A549 (cell line): ENCODE measurements at places on chromosomes 6 and 20.

DNA sequence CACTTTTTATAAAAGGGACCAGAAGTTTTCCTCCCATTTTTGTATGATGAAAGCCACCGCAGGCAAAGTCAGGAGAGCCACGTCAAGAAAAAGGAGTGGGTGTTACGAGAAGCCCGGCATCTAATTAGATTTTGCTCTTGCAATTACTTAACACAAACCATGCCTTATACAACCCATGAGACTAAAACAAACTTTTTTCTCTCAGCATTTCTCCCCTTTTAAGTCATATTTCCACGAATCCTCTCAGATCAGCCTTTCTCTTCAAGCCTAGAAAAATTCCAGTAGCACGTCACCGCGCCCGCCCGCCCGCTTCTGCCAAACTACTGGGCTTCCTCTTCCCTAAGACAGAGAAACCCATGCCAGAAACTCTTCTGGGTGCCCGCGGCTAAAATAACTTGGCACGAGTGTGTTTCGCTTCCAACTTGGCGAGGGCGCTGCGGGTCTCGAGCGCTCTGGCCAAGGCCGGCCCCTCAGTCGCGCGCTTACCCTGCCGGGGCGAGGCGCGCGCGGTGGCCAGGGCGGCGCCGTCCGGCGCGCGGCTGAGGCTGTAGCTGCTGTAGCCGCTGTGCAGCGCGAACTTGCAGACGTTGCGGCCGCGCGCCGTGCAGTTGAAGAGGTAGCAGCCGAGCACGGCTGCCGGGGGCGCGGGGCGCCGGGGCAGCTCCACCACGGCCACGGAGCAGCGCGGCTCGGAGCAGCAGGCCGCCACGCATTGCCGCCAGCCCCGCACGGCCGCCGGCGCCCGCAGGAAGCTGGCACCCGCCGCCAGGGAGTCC lies 1.0 kb downstream of the LRP11 start:
- DNase-seq, result peak; percentile 69

- DNase-seq, result no peak
Measured at GRCh38 chr6:2798586-2799134, 33.5 kb downstream of the WRNIP1 start.

DNA sequence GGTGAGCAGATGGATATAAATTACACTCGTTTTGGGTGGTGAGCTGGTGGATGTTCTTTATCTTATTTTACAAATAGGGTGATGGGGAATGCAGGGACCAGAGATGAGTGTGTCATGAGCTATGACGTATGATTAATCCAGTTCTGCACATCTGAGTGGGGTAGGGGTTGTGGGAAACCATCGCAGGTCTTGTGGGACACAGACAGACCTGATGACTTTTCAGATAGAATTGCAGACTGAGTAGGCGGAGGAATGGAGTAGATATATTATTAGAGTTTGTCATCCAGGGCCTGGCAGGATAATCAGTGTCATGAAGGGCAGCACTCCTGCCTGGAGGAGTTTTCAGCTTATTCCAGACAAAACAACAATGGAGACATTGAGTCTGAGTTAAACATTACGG lies 12.9 kb upstream of the DSP start:
- no peak for DNase-seq

DNA sequence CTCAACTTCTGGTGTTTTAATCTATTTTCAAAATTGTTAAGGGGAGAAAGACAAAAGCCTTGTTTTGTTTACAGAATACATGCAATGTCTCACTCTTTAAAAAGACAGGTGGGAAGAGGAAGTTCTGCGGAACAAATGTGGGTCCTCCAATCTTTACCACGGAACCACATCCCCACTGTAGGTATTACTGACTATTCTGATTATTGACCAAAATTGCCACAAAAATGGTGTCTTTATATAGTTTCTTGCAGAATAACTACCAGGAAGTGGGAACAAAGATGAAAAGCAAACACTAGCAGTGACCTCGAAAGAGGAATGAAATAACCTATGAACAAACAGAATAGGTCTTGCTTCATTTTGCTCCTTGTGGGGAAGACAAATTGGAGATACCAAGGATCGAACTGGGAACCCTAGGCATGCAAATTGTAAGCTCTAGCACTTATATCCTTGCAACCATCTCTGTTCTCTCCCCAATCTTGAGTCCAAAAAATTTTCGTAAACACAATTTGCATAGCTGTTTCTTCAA lies 106.7 kb downstream of the GPX5 start:
- no peak for DNase-seq

DNA sequence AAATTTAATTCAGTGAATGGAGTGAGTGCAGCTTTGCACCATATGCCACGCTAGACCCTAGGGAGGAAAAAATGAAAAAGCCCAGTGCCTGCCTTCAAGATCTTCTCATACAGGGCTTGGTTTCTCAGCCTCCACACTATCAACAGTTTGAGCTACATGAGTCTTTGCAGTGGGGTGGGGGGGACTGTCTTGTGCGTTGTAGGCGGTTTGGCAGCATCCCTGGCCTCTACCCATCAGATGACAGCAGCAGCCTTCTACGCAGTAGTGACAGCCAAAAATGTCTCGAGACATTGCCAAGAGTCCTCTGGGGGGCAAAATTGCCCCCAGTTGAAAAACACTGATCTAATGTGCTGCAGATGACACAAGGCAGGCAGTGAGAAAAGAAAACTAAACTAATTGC lies 6.2 kb downstream of the CDH22 start:
- DNase-seq, result no peak

DNA sequence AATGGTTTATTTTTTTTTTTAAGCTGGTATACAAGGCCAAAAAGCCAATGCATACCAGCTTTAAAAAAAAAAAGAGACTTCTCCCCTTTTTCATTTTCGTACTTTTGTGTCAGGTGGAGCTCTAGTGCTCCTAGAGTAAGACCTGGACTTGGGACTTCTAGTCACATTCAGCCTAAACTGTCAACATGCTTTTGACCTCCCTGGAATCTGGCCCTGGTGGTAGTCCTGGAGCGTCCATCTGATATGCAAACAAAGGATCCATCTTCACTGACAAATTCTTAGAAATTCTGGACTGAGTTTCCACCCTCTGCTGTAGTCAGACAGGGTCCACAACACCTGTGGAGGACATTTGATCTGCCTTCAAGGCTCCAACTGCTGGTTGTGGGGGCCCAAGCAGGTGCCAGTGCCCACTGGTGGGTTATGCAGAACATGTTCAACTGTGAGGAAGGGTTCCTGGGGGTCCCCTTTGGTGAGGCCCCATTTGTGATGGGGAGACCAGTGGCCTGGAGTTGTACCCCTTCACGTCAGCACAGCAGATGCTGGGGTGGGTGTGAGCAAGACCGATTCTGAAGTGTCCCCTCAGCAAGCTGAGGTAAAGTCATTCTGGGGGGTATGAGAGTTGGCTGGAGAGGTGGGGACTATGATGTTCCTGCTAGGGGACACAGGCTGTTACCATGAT lies 12.6 kb upstream of the PCMTD2 start:
- no peak for DNase-seq

DNA sequence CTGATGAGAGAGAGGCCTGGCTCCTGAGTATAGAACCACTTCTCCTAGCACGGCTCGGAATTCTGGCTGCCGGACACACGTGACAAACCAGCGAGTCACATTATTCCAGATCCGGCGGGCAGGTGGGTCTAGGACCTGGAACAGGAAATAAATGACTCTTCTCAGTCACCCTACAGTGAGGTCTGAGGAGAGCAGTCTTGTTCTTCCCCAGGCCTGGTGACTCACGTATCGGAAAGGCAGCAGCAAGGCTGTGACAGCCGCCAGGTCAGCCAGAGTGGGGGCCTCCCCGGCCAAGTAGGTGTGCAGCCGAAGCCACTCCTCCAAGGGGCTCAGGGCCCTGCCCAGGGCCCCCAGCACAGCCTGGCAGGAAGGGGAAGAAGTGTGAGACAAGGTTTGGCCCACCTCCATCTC lies 2.8 kb downstream of the VARS1 start:
- no peak for DNase-seq

- DNase-seq, result peak; percentile 67
Measured at GRCh38 chr6:55528624-55529023, 50.4 kb downstream of the HMGCLL1 start.

DNA sequence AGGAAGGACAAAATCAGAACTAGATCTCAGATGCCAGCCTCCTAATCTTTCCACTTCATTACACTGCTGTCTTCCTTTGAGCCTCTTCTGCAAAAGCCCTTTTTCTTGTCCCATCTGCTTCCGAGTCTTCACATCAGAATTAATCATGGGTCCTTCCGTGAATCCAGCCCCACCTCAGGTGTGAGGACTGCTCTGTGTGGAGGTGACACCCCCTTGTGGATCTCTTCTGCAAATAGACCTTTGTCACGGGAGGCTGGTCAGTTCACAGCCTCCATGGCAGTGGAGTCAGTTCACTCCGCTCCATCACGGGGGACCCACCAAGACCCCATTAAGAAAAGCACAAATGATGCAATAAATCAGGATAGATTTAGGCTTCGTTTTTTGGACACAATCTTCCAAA lies 171.1 kb downstream of the ADAT2 start:
- peak; percentile 26 for DNase-seq

DNA sequence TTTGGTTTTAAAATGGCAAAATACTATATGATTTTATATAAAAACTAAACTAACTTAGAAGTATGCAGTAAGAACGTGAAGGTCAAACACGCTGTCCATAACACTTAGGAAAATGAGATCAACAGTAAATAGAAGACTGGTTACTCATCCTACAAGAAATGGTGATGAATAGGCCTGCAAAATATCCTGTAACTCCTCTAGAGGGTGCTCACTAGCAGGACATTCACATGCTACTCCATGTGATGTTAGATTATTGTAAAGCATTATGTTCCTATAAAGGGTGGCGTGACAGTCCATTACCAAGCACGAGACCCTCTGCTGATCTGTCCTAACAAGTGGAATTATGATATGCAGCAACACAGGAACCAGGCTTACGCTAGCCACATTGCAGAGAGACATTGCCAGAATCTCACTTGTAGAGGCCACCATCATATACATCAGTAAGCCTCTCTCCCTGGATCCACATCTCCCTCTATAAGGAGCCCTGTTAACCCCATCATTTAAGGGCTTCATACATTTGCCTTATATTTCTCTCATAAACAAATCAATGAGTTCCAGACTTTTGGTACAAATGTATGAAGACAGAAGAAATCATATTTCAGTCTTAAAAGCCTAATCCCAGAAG lies 18.0 kb upstream of the DEFB129 start:
- DNase-seq, result peak; percentile 72

- DNase-seq, result no peak
Measured at GRCh38 chr20:20192366-20192765, 140.0 kb downstream of the CFAP61 start.

GRCh38 chr6:128335963-128336362 lies 184.4 kb downstream of the PTPRK start:
- no peak for DNase-seq

- DNase-seq, result peak; percentile 13
Measured at GRCh38 chr6:109308018-109308492, 74.2 kb downstream of the CD164 start.

- no peak for DNase-seq
Measured at GRCh38 chr20:24131281-24131680, 142.7 kb upstream of the GGTLC1 start.

- no peak for DNase-seq
Measured at GRCh38 chr20:51826372-51826771, 24.1 kb upstream of the SALL4 start.

DNA sequence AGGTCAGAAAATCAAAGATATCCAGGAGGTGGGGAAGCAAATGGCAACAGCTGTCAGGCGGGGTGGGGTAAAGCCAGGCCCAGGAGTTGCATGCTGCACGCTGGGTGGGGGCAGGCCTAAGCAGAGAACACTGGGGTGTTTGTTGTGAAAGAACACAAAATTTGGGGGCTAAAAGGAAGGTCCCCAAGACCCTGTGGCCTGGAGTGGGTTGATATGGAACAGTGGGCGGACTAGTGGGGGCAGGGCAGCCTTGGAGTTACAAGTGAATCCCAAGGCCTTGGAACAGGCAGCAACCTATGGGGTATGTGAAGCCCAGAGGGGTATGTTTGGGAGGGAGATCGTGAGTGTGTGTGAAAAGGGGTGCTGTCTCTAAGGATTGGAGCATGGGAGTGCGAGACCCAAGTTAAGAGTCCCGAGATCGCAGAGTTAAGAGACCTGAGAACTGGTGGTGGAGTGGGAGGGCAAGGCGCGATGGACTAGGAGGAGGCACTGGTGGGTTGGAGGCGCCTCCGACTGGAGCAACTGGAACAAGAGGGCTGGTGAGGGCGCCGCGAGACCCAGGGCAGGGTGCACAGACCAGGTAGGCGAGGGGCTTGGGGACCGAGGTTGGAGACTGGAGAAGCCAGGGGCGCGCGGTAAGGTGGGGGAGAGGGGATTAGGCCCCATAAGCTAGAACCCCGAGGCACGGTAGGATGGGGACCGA lies 658 bp downstream of the CUL7 start:
- peak; percentile 17 for DNase-seq

DNA sequence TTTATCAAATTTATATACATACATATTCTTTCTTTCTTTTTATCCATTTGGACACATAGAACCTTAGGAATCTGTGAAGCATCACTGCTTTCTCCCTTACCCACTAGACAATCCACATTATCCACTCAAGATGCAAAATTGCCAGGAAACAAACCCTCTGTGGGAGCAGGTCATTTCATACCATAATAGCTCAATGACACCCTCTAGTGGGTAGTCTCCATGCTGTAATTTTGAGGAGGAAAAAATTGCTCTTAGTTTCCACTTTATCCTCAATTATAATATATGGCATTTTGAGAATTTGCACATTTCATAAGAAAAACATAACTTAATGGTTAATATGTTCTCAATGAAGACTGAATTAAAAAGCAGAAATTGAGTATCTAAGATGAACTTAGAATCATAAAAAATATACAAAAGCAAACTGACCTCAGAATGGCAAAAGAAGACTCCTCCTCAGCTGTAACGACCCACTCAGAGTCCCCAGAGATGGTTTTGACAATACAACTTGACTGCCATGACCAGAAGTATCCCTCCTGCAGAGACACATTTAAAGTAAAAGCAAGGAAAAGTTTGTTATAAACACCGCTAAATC lies 164.1 kb downstream of the FRK start:
- DNase-seq, result peak; percentile 13

- no peak for DNase-seq
Measured at GRCh38 chr6:133108419-133108818, 132.7 kb upstream of the EYA4 start.

DNA sequence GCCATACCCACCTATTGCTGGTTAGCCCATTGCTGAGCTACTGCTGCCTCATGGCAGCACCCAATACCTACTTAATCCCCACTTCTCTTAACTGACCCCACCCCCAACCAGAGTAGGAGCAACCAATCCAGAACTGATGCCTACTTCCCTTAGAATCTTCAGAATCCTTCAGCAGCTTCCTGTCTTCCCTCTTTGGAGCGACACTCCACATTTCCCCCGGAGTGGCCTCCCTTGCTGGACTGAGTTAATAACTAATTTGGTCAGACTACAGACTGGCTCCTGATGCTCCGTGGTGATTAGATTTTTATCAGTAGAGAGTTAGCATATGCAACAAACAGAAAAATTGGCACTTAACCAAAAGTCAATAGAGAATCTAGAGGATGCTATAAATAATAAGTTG lies 51.2 kb upstream of the UBR2 start:
- DNase-seq, result no peak
